ENCODE measurements at places on chromosomes 16 and 17.

DNA sequence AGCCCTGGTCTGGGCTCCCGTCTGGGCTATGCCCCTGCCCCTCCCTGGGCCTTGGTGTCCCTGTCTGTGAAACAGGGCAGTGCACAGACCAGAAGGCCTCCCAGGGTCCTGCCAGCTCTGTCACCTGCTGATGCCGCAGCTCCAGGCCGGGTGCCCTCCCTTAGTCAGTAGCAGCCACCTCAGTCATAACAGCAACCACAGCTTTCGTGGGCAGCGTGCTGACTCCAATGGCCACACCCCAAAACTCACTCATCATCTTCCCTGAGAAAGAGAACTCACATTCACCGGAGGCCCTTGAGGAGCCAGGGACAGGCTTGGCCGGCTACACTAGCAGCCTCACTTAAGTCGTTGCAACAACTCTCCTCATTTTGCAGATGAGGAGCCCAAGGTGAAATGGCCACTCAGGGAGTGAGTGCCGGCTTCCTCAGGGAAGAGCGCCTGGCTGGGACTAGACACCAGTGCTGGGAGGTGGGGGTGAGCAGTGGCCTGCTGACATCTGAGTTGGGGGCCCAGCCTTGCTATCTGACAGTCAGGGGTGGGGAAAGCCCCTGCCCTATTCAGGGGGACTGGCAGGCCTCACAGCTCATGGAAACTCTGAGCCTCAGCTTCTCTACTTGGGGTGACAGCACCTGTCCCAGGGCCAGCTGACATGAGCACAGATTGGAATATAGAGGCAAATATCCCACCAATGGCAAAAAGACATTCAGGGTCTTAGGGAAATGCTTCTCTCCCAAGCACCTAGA lies 22.6 kb downstream of the SLC5A10 start:
- DNase-seq: no peak

DNA sequence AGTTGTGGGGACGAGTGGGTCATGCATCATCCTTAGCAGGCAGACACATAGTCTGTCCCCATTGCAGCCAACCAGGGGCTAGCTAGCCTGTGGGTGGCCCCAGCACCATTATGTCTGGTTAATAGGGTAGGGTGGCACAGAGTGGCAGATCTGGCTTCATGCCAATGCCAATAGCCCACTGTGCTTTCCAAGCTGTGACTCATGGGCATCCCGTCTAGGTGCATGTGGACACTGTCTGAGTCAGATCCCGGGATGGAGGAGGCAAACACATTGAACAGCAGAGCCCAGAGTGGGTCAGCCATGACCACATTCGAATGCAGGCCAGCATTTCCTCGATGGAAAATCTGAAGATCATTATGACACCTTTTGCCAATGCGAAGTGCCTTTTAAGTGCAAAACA lies 2.5 kb downstream of the HS3ST2 start:
- DNase-seq: no peak

DNA sequence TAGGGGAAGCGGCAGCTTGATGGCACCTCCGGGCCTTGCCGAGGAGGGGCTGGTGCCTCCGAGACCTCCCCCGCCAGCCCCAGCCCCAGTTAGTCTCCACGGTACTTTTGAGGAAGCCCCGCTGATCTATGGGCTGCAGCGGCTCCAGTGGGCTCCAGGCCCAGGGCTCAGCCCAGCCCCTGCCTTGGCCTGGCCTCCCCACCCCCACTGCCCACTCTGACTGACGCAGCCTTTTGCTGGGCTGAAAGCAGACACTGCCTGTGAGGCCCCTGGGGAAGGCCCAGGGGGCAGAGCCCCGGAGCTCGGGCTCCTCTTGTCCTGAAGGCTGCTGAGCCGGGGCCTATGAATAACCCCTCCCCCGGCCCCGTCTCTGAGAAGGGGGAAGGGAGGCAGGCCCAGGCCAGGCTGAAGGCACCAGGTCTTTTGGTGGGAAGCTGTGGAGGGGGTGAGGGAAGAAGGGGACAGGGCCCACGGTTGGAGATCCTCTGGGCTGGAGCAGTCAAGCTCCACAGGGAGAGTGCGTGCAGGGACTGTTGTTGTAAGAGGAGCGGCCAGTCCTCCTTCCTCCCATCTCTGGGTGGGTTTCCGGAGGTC lies 7.5 kb upstream of the SMTNL2 start:
- DNase-seq: no peak

DNA sequence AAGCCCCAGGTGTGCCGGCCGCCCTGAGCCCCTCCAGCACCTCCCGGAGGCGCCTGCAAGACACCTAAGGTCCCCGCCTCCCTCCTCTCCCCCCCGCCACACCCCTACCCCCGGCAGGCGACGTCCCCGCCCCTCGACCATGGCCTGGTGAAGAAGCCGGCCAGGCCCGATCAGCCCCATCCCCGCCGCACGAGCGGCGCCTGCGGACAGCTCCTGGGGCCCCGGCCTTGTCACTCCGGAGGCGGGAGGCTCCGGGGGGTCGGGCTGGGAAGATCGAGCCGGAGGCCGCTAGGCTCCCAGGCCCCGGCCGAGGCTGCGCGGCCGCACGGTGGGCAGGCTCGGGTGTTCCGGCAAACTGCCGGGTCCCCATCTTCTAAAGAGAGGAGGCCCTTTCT lies 405 bp upstream of the ACE start:
- DNase-seq: no peak

DNA sequence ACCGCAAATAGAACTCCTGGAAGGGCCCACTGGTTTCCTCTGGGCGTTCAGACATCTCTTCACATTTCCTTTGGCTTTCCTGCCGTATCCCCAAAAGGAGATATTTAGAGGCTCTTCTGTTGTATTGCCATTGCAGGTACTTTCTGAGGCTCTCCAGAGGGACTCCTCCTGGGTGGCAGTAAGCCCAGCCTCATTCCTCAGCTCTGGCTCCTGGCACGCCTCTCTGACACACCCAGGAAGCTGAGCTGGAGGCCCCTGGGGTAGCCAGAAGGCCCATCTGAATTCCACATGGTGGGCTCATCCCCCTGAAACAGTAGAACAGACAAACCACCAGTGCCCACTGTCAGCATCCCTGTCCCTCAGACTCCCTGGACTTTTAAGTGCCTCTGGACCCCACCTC lies 206.7 kb downstream of the PARN start:
- no peak for DNase-seq

Data from esophagus squamous epithelium (tissue), 5 donors.